ENCODE measurements at places on chromosomes 5 and 9.

DNA sequence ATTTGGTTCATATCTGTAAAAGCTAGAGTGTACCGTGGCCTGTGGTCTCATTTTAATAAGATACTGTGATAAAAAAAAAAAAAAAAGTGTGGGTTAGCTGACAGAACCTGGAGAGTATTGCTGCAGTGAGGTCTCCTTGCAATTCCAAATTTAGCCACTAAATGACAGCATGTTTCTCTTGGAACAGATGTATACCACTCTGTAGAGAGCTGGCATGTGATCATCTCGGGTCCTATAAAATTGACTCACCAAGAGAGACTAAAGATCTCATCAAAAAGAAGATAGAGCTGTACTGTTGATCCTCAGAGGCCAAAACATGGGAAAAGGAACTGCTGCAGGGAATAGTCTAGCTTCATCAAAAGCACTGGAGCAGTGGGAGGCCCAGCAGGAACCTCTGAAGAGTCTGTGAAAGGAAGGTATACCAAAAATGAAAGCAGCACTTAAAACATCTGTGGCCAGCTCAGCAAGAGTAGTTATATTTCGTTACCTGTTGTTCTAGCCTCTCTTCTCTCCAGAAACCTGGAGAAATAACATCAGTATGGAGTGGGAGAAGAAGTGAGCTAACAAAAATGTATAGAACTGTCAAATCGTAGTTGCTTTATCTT is 826.8 kb downstream of the EFNA5 start:
- DNase-seq: no peak

GRCh38 chr9:6007770-6008168 is 7.7 kb downstream of the RANBP6 start:
- DNase-seq: peak; percentile 61

- DNase-seq: no peak
Observed at GRCh38 chr9:68507130-68507805, 33.4 kb downstream of the TMEM252 start.

- DNase-seq: peak; percentile 47
Observed at GRCh38 chr5:132464156-132464939, 26.2 kb downstream of the IRF1 start.

DNA sequence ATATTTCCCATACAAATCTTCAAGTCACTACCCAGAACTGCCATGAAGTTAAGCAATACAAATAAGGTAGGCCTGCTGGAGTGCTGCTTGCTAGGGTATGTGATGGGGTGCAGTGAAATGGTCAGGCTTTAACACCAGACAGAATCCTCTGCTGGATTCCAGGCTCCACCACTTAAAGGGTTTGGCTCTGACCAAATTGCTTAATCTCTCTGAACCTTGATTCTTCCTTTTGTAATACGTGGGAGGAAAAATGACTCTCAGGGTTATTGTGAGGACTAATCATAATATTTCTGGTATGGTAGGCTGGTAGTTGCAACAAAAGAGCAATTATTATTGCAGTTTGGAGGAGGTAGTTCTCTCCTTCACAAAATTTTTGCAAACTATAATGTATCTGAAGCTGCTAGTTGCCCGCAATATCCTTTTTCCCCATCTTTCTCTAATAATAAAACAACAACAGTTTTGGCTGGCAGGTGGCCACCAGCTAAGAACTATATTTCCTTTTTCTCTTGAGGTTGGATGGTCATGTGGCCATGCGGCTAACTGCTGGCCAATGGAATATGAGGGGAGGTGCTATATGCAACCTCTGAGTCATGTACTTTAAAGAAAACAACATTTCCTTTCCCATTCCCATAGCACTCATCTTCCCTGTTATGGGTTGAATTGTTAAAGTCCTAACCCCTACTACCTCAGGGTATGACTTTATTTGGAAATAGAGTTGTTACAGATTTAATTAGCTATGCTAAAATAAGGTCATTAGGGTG is 44.1 kb downstream of the CCL28 start:
- no peak for DNase-seq

- DNase-seq: no peak
Observed at GRCh38 chr9:14247577-14247976, 66.4 kb downstream of the NFIB start.

DNA sequence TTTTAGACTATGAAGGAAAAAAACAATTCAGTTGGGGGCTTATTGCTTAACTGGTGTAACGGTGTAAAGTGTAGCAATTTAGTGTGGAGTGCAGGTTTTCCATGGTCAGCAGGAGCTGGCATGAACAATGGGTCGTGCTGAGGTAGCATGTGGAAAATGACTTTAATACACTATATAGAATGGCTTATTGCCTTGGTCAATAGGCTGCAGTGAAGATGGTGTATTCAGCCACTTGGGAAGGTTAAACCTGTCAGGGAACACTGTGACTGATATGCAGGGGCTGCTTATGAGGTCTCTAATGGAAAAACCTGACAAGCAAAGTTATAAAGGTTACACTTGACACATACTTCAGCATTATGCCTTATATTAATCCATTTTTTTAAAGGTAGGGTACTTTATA is 764.7 kb upstream of the ARRDC3 start:
- no peak for DNase-seq

- DNase-seq: no peak
Observed at GRCh38 chr5:36252722-36253365, 11.1 kb upstream of the NADK2 start.

DNA sequence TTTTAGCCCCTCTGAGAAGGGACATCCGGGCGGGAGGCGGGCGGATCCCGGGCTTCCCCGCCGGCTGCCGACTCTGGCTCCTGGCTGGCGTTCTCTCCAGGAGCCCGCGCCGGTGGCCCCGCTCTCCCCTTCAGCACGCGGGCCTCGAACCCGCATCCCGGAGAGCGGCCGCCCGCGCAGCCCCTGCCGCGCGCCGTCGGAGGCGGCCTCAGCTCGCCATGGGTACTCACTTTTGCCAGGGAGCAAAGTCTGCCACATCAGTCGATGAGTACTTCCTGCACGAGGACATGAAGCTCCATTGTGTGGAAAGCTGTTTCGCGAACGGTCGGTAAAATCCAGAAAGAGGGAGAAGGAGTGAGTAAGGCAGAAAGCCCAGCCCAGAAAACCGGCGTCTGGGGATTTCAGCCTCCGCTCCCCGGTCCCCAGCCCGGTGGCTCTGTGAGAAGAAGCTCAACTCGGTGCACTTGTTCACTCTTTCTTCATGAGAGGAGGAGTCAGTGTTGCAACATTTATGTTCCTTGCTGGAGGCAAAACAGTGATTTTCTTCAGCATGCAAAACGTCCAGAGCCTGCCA is at the start of gene PRLR:
Gene PRLR, minus strand, starts transcription at position 450 of the 574 bp plus-strand sequence. CDS start 140,867 bp downstream, outside the sequence.
- no peak for DNase-seq

DNA sequence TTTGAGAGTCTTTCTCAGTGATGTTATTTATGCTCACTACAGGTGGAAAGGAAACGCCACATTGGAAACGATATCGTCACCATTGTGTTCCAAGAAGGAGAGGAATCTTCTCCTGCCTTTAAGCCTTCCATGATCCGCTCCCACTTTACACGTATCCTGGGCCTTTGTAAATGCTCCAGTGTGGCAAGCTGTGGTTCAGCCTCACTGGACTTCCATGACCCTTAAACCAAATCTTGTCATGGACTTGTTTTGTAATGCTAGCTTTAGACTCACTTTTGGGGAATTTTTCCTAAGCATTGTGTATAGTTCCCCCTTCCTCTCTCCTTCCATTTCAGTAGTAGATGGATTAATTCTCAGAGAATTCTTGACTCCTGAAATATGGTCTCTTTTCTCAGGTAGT is 60.9 kb upstream of the SLC2A8 start:
- DNase-seq: no peak

DNA sequence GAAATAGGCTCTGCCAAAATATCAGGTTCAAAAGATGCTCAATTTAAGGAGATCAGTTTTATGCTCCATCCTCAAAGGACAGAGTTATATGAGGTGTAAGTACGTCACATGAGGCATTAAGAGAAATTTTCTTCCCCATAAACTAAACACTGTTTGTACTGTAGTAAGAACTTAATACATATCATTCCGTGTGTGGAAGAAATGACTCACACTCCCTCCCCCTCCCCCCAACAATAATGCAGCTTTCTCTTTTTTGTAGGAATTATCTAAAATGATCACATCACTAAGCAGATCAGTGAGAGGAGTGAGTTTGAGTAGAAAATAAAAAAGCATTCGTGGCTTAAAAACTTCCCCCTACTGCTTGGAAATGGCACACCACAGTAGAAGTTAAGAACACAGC is 2.2 kb downstream of the CDH12 start:
- no peak for DNase-seq

DNA sequence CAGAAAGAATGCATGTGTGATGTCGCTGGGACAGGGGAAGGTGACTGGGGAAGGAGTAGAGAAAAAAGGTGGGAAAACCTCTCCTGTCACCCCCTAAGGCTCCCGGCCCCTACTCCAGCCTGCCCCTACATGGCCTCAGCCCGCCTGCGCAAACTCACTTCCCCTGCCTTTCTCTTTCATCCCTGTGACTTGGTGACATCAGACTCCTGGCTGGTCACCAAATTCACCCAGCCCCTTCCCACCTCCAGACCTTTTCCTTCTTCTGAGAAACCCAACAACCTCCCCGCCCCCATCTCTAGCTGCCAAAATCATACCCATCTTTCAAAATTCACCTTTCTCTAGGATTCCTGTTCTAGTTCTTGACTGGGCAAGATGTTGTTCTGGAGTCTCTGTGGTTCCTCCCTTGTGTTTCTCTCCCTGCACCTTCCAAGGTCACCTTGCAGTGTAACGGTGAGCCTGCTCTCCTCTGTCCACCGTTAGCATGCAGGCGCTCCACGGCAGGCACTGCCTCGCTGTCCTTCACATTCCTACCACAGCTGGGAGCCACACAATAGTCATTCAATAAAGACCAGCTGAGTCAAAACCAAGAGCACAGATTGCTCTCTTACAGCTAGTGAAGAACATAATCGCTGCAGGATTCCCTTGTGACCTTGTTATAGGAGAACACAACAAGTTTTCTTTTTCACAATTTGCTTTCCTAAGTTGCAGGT is 134.5 kb downstream of the FANCC start:
- DNase-seq: no peak

- no peak for DNase-seq
Observed at GRCh38 chr9:135476561-135477355, 2.8 kb upstream of the PPP1R26 start.

DNA sequence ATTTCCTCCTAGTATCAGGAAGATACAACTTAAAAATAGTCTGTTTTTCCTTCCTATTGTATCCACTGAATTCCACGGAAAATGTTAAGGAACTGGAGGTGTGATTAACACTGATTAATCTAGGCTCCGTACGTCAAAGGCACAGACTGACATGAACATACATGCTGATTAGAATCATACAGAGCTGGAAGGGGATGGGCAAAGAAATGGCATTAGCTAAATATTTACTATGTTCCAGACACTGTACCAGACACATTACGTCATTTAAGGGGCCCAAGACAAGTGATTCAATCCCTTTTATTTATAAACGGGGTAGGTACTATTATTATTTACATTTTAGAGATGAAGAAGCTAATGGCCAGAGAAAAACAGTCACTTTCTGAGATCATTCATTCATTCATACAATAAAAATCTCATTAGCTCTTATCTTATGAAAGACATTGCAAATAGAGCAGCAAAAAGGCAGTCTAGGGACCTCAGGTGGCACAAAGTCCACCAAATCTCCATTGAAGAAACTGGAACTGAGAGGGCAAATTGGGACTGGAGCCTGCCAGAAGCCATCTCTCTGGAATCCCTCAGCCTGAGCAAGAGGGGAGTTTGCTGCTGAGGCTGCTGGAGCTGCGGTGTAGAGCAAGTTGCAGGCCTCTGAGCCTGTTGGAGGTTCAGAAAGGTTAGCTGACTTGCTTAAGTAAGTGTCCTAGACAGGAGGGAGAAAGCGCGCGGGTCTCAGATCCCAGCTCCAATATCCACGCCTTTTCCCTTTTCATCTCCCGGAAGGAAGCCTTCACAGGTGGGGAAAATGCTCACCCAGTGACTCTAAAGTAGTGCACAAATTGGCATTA is 1.6 kb upstream of the TGFBR1 start:
- no peak for DNase-seq

DNA sequence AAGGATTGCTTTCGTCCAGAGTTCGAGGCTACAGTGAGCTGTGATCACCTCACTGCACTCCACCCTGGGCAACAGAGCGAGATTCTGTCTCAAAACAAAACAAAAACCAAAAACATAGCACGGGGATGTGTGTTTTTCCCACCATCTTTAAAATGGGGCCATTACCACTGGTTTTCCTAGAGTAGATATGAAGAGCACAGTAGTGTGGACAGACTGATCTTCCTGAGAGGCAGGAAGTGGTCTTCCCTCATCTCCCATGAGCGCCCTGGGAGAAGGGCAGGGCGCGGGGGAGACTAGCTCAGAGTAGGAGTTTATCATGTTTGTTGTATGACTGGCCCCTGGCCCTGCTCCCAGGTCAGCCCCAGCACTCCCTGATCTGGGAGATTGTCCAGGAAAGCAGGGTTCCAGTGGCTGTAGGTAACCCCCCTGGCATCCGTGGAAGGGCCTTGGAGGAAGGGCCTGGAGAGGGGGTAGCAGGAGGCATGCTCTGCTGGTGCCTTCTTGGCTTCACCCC is 2.3 kb downstream of the SUSD3 start:
- DNase-seq: no peak

GRCh38 chr9:127203681-127204327 is 60.8 kb upstream of the GARNL3 start:
- no peak for DNase-seq

GRCh38 chr9:27880156-27880555 is 306.9 kb upstream of the C9orf72 start:
- no peak for DNase-seq

- DNase-seq: no peak
Observed at GRCh38 chr9:92327283-92327850, 1.6 kb downstream of the CENPP start.

- DNase-seq: no peak
Observed at GRCh38 chr9:95343725-95344287, 26.3 kb upstream of the FANCC start.

- no peak for DNase-seq
Observed at GRCh38 chr5:52998552-52999313, 9.6 kb downstream of the ITGA2 start.

DNA sequence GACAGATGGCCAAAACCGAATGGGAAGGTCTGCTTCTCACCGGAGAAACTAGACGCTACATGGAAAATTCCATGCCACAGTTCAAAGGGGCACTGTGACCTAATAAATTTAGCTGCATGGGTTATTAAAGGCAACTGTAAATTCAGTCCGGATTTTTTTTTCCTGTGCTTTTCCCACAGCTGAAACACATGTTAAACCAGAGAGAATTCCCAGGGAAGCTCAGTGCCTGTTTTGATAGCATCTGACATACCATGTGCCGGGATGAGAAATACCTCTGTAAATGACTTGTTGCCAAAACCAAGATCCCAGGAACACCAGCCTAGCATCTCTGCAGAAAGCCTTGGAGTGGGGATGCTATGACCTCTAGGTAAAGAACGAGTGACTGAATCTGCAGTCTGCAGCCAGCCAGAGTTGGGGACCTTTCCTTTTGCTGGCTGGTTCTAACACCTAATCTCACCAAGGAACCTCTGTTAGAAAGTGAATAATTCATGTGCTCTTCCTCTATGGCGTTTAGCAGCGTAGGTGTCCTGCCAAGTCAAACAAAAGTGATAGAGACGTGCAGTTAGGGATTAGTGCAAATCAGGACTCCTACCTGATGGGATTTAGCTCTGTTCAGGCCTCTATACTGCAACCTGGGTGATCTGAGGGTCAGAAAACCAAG is 77.9 kb downstream of the SLIT3 start:
- no peak for DNase-seq

- DNase-seq: no peak
Observed at GRCh38 chr5:163748934-163749333, 243.5 kb downstream of the MAT2B start.

Data from dorsolateral prefrontal cortex (tissue), 122 donors.